Left ventricle myocardium superior (tissue), 1 donor: ENCODE measurements at places on chromosomes 12 and 14.
A peak's percentile ranks its signal among the peaks of the same experiment; 100 is the strongest.

GRCh38 chr12:127823801-127824200 lies 443.2 kb upstream of the TMEM132C start:
- DNase-seq, result no peak

- DNase-seq, result no peak
These were observed 591.0 kb upstream of the ATP2B1 start for GRCh38 chr12:90299666-90300065.

- DNase-seq, result no peak
These were observed 20.1 kb upstream of the PAWR start for GRCh38 chr12:79710707-79711483.

DNA sequence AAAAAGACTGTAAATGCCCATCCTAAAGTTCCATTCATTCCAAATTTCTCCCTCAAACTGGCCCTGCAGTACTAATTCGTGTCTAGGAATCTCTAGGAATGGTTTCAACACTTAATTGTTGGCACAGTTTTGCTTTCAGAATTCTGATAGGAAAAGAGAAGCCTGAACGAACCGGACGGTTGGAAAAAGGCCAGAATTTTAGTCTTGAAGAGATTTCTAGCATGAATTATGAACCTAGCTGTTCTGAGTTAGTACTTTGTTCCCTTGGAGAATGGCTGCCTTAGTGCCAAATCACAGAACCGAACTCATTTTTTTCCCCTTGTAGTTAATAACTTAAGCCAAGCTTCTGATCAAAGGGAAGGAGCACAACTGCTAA lies 262.6 kb downstream of the ADAMTS20 start:
- no peak for DNase-seq

DNA sequence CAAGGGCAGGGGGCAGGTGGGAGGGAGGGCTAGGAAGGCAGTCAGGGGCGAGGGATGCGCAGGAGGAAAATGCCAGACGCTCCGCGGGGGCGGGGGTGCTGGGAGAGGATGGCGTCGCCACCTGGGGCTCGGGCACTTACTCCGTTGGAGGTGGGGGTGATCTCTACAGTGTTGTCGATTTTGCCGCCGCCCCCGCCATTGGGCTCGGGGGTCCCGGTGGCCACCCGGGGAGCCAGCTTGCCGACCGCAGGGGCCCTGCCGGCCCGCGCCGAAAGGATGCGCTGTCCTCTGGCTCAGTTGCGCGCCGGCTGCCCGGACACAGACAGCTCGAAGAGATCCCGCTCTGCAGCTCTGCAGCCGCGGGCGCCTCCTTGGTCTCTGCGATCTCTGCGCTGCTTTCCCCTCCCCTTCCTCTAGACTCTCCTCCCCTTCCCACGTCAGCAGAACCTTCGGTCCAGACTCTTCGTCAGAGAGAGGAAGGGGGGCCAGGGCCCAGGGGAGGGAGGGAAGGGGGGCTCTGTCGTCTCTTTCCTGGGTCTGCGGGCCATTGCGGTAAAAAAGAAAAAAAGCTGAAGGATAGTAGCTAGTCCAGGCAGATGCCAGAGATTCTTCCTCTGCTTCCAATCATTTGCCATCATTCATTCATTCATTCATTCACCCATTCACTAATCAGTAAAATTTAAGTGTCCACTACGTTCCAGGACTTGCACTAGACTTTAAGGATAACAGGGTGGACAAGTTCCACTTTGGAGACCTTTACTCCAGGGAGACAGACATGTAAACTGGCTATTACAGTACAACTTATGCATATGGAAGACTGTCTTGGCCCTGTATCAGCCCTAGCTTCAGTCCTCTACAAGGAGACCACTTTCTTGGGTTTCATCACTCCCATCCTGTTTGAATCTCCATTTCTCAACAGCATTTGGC lies at the start of gene SLC22A17:
SLC22A17 (minus strand) TSS at position 382 of the 927 bp plus-strand sequence.
- peak; percentile 87 for DNase-seq

DNA sequence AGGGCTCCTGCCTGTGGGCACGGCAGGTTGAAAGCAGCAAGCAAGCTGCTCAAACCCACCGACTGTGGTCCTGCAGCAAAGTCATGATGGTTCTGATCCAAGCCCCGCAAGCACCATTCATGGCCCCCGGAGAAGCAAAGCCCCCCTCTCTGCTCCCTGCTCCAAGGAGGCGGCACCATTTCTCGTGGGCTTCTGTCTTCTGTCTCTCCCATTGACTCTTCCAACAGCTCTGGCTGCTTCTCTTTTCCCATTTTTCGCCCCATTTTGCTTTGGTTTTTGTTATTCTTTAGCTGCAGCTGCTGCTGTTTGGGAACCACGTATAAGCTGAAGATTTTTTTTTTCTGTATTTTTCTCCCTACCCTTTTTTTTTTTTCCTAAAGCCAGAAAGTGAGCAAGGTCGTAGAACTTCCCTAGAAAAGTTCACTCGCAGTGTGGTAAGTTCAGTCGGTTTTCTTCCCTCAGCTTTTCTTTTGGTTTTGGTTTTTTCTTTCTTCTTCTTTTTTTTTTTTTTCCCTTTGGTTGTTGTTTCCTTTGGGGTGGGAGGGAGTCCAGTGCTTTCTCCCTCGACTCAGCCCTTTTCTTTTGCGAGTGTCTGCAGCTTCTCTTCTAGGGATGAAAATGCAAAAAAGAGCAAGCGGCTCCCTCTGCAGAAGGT lies 354.1 kb downstream of the DPF3 start:
- no peak for DNase-seq

- DNase-seq, result peak; percentile 92
These were observed at the start of gene OAS3 for GRCh38 chr12:112937741-112938719. OAS3 (plus strand) TSS chr12:112938474; CDS start chr12:112938531, 57 bp downstream.

- no peak for DNase-seq
These were observed 27.4 kb downstream of the SINHCAF start for GRCh38 chr12:31298515-31298910.
